ENCODE measurements at places on chromosomes 12 and 14.
A peak's percentile ranks its signal among the peaks of the same experiment; 100 is the strongest.

GRCh38 chr14:61930101-61930857 is 168.1 kb downstream of the SNAPC1 start:
- DNase-seq = no peak

DNA sequence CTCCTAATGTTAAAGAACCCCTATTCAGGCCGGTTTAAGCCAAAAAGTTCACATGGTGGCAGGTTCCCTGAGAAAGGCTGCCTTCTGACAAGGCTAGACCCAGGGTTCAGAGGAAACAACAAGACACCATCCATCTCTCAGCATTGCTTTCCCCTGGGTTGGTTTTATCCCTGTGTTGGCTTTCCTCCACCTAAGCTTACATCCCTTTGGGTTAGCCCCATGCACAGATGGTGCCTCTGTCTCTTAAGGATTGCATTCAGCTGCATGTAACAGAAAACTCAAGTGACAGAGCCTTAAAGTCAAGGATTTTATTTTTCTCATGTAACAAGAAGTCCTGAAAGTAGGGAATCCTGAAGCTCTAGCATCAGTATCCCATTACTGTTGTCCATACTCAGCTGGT is 42.8 kb upstream of the RIN3 start:
- DNase-seq = no peak

- DNase-seq = no peak
Observed at GRCh38 chr12:13223179-13223804, 26.8 kb downstream of the EMP1 start.

- DNase-seq = no peak
Observed at GRCh38 chr14:54000341-54000811, 43.8 kb upstream of the BMP4 start.

GRCh38 chr14:34981743-34982420 is 910 bp upstream of the SRP54 start:
- no peak for DNase-seq

DNA sequence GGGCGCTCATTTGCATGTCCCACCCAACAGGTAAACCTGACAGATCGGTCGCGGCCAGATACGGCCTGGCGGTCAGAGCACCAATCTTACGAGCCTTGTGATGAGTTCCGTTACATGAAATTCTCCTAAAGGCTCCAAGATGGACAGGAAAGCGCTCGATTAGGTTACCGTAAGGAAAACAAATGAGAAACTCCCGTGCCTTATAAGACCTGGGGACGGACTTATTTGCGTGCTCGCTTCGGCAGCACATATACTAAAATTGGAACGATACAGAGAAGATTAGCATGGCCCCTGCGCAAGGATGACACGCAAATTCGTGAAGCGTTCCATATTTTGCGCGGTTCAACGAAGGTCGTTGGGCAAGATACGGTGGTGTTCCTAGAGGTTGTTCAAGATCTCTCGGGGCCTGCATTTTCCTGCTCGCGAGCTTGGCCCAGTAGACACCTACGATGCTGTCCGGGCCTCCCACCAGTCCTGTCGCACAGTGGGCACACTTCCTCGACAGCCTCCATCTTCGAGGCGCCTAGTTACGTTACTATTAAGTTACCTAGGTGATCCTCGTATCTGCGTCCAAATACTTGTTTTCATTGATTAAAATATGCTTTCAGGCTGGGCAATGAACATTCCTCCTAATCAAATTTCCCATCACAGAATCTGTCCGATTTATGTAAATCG is at the start of gene RNU6-7:
Gene RNU6-7, plus strand, starts transcription at position 230 of the 675 bp plus-strand sequence.
- DNase-seq = peak; percentile 37

GRCh38 chr12:62520361-62520760 is 53.7 kb downstream of the MON2 start:
- DNase-seq = no peak

DNA sequence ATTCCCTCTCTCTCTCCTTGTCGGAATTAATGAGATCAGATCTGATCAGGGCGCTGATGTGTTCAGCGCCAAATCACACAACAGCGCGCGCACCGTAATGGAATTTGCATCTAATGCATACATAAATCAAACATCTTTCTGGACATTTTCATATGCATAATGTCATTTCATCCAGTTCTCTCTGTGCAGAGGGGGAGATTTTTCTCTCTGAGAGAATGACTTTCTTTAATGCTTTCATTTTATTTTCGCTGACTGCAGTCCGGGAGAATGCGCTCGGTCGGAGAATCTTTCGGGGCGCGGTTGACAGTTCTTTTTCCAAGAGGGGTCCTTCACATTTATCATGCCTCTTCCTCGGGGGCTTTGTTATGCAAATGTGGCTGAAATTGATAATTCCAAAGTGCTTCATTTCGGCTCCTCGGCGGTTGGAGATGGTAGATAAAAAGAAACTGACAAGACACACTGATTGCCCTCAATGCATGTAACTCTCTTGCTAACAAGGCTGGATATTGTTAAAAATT is 615.9 kb downstream of the VRK1 start:
- DNase-seq = peak; percentile 21

GRCh38 chr14:73729556-73730265 is 15.5 kb upstream of the PNMA1 start:
- no peak for DNase-seq

DNA sequence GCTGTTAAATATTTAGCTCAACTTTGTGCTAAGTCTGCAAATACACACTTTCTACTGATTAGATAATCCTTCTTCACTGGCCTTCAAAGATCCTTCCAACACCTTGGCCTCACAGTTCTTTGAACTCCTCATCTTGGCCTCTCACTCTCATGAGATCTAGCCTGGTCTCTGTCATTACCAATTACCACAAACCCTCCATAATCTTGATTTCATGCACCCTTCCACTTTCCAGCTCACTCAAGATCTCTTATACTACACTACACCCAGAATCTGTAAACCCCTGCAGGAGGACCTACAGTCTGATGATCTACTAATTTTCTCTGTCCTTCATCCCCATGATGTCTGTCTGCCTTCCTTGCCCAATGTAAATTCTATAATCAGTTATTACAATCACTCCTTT is 71.1 kb downstream of the DUSP16 start:
- no peak for DNase-seq

- DNase-seq = no peak
Observed at GRCh38 chr12:115824936-115825602, 452.4 kb downstream of the MED13L start.

DNA sequence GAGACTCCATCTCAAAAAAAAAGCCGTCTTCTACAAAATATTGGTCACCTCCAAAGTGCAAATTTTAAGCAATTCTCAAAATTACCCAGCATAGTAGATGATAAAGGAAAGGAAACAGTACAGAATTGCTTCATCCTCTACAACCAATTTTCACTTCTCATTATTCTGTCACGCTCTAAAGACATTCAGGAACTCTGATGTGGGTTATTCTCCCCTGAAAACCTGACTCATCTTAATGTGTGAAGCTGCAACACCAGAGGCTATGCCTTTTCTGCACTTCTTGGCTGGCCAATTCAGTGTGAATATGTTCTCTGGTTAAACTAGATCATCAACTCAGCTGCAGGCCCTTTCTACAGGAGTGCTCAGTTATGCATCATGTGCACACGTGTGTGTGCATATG is 11.0 kb downstream of the PTGER2 start:
- no peak for DNase-seq

DNA sequence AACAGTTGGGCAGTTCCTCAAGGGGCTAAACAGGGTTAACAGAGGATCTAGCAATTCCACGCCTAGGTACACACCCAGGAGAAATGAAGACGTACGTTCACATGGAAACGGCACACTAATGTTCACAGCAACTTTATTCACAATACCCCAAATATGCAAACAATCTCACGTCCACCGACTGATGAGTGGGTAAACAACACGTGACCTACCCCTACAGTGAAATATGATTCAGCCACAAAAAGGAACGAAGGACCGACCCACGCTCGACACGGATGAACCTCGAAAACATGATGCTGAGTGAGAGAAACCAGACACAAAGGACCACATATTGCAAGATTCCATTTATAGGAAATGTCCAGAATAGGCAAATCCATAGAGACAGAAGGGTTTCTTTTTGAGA is 112.7 kb downstream of the NCOR2 start:
- DNase-seq = no peak

DNA sequence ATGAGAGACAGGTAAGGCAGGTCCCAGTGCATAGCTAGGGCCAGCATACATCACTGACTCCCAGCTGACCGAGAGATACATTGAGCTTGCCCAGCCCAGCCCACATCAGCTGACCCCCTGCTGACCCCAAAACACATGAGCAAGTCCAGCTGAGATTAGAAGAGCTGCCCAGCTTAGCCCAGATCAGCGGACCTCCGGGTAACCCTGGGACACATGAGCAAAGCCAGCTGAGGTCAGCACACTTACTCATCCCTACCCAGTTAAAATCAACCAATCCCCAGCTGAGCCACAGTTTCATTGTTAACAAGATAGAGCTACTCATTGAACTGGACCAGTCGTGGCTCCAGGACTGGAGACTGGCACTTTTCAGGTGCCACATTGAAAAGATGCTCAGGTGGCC is 21.8 kb upstream of the FBXO34 start:
- no peak for DNase-seq

GRCh38 chr14:54652605-54653052 is 85.7 kb downstream of the SAMD4A start:
- DNase-seq = no peak
